Esophagus squamous epithelium (tissue), 5 donors: ENCODE measurements at places on chromosomes 6 and 20.

DNA sequence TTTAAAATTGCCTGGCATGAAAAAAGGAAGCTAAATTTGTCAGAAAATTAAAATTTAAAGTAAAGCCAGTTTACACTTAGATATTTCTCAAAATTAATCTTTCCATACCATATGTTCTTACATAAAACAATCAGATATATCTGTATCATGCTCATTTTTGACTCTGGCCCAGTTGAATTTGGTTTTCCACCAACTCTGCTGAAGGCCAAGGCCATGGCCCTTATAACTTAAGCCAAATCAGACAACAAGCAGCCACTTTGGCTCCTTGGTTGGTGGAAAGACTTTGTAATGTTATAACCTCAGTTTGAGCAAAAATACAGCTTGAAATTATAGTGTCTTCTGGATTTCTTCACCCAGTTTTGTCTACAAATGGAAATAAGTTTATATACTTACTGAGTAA lies 97.3 kb downstream of the CENPW start:
- no peak overlapping the region for H3K4me3 ChIP-seq
- H3K36me3 ChIP-seq = no peaks in the 10 kb centered on the region
- H3K4me1 ChIP-seq = no peaks in the 10 kb centered on the region

DNA sequence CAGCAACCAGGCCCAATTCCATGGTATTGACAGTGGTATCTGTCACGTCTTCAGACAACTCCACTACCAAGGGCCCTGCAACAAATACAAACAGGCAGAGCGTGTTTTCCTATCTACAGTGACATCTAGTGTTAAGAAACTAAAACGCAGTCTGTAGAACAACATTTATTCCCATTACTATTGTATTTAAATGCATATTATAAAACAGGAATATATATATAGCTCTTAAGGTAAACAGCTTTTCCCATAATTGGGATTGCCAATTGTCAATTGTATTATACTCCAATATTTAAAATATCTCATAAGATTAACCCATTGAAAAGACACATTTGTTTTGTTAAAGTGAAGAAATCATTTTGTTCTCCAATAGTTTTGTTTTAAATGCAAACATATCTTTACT lies 97.2 kb downstream of the KIF16B start:
- H3K4me1 ChIP-seq = peaks cover 28% of the 10 kb centered on the region
- H3K27me3 ChIP-seq = no peaks in the 10 kb centered on the region
- H3K36me3 ChIP-seq = no peaks in the 10 kb centered on the region

- H3K27me3 ChIP-seq = no peaks in the 10 kb centered on the region
- DNase-seq = peak; percentile 71
- peaks cover 25% of the 10 kb centered on the region for H3K36me3 ChIP-seq
- peak overlapping the region; percentile 98 for H3K27ac ChIP-seq
- peak overlapping the region; percentile 86 for H3K4me3 ChIP-seq
These were observed 2.2 kb downstream of the PIM1 start for GRCh38 chr6:37171970-37172812.

- no peak for DNase-seq
- no peaks in the 10 kb centered on the region for H3K36me3 ChIP-seq
- no peaks in the 10 kb centered on the region for H3K27me3 ChIP-seq
- H3K4me1 ChIP-seq = no peaks in the 10 kb centered on the region
- no peak overlapping the region for H3K27ac ChIP-seq
These were observed 67.1 kb downstream of the EDN1 start for GRCh38 chr6:12356983-12357972.

- no peak for DNase-seq
- no peaks in the 10 kb centered on the region for H3K27me3 ChIP-seq
- H3K4me3 ChIP-seq = no peak overlapping the region
- no peaks in the 10 kb centered on the region for H3K36me3 ChIP-seq
- H3K27ac ChIP-seq = peak overlapping the region; percentile 46
These were observed 28.8 kb downstream of the PDE7B start for GRCh38 chr6:135880066-135880972.
